ENCODE measurements at places on chromosomes 6 and 20.

- no peak for DNase-seq
Measured at GRCh38 chr6:114588726-114589125, 245.9 kb upstream of the HS3ST5 start.

- no peak for DNase-seq
Measured at GRCh38 chr6:134374491-134375219, 56.7 kb upstream of the SGK1 start.

DNA sequence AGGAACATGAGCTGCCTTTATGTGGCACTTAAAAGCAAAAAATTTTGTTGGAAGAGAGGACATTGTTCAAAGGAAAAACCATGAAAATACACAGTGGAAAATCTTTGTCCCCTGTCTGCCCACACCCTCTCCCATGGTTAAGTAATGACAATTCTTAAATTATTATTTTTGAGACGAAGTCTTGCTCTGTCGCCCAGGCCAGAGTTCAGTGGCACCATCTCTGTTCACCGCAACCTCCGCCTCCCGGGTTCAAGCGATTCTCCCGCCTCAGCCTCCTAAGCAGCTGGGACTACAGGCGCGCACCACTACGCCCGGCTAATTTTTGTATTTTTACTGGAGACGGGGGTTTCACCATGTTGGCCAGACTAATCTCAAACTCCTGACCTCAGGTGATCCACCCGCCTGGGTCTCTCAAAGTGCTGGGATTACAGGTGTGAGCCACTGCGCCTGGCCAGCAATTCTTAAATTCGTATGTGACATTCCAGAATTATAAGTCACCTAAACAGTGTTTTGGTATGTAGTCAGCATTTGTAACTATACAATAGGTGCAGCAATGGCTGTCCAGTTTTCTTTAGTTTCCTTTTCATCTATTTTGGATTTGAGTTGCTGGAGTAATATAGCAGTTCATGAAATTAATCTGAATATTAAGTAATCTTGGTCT is 636 bp upstream of the SSR1 start:
- DNase-seq = no peak

DNA sequence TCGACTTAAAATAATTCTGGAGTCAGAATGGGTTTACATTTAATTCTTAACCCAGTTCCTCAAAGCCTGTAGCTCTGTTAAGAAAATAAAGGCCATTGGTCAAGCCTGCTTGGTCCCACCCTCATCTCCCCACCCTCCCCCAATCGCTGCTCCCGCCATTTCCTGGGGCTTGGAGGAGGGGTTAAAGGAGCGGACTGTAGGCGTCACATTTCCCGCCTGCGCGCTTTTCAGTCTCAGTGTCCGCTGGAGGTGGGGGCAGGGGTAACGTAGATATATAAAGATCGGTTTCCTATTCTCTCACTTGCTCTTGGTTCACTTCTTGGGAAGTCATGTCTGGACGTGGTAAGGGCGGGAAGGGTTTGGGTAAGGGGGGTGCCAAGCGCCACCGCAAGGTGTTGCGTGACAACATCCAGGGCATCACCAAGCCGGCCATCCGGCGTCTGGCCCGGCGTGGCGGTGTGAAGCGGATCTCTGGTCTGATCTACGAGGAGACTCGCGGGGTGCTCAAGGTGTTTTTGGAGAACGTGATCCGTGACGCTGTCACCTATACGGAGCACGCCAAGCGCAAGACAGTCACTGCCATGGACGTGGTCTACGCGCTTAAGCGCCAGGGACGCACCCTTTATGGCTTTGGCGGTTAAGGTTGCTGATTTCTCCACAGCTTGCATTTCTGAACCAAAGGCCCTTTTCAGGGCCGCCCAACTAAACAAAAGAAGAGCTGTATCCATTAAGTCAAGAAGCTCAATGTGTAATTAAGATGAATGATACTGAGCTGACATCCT is 58.9 kb downstream of the TRIM38 start:
- DNase-seq = no peak

GRCh38 chr6:79421707-79422484 is 115.3 kb downstream of the LCA5 start:
- DNase-seq = no peak

GRCh38 chr6:88266126-88266525 is 100.0 kb upstream of the CNR1 start:
- DNase-seq = no peak

GRCh38 chr6:47230579-47230978 is 79.1 kb downstream of the TNFRSF21 start:
- no peak for DNase-seq

- no peak for DNase-seq
Measured at GRCh38 chr6:157552081-157552747, 171.2 kb downstream of the ZDHHC14 start.

GRCh38 chr20:8433291-8433690 is 301.2 kb downstream of the PLCB1 start:
- no peak for DNase-seq

DNA sequence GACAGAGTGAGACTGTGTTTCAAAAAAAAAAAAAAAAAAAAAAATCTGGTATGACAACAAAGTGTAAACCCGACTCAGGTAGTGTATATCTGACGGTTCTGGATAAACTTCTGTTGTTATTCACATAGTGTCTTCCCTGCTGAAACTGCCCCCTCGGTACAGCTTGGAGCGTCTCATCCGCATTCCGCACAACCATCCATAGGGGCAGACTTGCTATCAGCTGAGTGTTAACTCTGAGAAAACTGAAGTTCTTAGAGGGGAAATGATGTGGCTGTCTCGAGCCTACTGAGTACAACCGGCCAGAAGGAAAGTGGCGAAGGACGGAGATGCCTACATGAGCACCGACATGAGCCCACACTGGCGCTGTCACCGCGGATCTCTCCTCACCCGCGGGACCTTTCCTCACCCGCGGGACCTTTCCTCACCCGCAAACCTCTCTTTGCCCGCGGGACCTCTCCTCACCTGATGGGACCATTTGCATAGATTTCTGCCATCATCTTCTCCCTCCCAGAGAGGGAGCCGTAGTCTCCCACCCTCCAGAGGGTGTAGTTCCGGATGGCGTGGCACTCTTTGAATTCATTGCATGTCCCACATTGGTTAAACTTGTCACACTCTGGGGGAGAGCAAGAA is 9.8 kb downstream of the CTSZ start:
- no peak for DNase-seq

DNA sequence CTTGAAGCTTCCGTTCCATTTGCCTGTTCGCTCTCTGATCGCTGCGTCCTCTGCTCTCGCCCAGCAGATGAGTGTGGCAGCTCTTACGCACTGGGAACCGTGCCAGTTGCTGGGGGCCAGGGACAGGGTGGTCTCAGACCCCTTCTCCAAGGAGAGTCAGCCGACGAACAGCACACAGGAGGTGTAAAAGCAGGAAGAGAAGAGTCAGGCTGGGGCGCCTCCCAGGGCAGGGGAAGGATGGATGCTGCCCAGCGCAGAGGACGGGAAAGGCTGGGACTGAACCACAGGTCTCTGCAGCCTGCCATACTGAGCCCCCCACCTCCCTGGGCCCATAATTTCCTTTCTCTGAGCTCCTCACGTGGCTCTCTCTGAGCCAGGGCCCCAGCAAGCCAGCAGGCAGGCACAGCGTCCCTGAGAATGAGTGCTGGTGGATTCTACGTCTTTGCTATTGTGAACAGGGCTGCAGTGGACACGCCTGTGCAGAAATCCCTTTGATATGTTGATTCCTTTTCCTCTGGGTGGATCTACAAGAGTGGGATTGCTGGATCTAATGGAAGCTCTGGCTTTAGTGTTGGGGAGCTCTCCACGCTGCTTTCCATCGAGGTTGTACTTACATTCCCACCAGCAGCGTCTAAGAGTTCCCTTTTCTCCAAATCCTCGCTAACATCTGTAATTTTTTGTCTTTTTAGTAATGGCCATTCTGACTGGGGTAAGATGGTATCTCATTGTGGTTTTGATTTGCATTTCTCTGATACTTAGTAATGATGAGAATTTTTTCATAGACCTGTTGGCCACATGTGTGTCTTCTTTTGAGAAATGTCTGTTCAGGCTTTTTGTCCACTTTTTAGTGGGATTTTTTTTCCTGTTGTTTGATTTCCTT is 104.1 kb downstream of the PSMB1 start:
- DNase-seq = no peak

DNA sequence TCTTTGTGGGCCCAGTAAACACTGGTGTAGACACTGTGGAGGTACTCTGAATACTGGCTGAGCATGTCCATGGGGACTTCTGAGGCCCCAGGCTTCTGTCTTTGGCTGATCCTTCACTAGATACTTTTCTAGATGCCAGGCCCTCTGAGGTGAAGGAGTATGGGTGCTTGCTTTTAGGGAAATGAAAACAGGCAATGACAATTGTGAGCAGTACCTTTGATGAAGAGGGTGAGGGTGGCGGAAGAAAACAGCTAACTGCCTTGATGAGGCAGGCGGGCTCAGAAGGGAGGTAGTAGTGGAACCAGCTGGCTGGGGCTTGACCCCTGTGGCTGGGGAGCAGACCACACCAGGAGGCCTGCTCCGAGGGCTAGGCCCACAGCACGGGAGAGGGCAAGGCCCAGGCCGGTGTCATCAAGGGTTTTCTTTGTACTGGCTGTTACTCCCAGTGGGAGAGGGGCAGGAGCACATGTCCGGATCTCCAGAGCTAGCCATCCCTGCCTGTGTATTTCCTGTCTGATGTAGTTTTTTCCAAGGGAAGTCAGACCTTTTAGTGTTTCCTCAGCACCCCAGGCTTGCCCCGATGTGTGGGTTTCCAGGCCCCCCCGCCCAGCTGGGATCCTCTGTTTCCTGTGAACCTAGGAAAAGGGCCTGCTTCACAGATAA is 3.9 kb downstream of the PLCG1 start:
- no peak for DNase-seq

- no peak for DNase-seq
Measured at GRCh38 chr6:148249160-148249559, 93.5 kb upstream of the SASH1 start.

GRCh38 chr20:34773726-34774125 is 51.7 kb downstream of the NCOA6 start:
- no peak for DNase-seq
